ENCODE measurements at places on chromosomes 3 and 15. TPM values are rescaled to one million over a fixed set of nuclear protein-coding genes. Genes with fewer than 3 reads are reported as not detected.

DNA sequence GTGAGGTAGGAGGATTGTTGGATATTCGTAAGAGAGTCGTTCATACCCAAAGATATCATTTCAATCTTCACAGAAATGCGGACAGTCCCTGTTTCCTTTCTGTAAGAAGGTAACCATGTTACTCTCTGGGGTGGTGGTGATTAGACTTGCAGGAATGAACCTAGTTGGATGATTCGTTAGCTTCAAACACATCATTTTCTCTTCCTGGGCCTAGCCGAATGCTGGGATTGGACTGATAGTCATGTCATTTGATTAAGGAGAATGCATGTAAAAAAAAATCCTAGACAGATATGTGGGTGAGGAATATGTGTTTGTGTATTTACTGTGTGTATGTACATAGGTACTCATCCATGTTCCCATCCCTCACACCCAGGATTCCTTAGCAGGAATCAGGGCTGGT, 12.4 kb downstream of the SLCO3A1 start:
- no peak for DNase-seq

- DNase-seq: peak; percentile 25
Measured at GRCh38 chr15:96353416-96353929, 23.0 kb downstream of the NR2F2 start.

- DNase-seq: no peak
Measured at GRCh38 chr3:142134799-142135325, 14.5 kb downstream of the TFDP2 start.

DNA sequence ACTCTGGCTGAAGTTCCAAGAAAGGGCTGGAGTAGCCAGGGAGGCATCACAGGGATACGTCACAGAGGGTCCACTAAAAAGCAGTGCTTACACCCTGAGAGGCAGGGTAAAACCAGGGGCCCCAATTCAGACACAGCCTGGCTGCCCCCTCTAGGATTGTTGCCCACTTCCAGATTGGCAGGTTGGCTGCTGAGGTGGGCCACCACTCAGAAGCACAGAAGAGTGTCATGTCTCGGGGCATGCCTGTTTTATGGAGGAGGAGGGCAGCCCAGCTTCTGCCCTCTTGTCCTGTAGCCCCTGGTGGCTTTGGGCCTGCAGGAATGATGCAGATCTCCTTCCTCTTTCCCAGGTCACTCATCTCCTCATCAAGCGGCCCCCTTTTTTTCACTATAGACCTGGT, 24.0 kb downstream of the NOX5 start:
- DNase-seq: no peak

DNA sequence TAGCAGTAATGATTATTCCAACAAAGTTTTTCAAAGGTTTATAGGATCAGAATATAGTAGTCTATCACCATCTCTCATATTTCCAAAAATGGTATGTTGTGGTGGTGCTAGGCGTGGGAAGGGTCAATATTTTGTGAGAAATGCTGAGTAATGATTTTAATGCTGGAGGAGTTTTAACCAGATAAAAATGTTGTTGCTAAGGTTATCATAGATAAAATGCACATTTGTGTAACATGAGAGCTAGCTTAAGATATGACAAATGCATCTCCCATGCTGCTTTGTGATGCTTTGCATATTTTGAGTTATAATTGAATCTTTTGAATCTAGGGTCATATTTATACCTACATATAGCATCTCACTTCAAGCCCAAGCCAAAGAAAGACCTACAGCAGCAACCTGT, 103.9 kb upstream of the ROBO1 start:
- no peak for DNase-seq

DNA sequence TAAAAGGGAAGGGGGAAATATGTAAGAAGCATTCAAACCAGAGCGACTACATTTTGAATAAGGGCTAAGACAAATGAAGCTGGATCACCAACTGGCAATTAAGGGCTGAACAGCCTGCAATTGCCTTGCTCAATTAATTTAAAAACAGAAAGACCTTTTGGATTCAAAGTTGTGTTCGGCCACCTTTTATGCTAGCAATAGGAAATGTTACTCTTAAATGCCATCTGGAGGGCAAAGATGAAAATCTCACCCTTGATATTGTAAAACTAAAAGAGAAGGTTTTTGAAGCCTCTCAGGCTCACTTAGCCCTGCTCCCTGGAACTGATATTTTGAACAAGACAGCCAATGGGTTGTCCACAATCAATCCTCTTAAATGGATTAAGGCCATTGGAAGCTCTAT, 44.2 kb downstream of the ACAD9 start:
- DNase-seq: no peak

PYGO1 gene
- 16.1 TPM for polyA plus RNA-seq

Data from renal cortex interstitium (tissue), 15 donors.